ENCODE measurements at places on chromosomes 12 and 14. TPM values are rescaled to one million over a fixed set of nuclear protein-coding genes. Genes with fewer than 3 reads are reported as not detected.

The GPRC5A gene
- 2.2 TPM for polyA plus RNA-seq

The ANKS1B gene
- 1.8 TPM for polyA plus RNA-seq

The NFATC4 gene
- polyA plus RNA-seq, result 46.8 TPM

The TMED10 gene
- polyA plus RNA-seq, result 128 TPM

The KRT5 gene
- polyA plus RNA-seq, result 0.31 TPM

The PTPRB gene
- polyA plus RNA-seq, result 14.3 TPM

The MANSC1 gene
- polyA plus RNA-seq, result 10.6 TPM

The TSPAN11 gene
- polyA plus RNA-seq, result 9.0 TPM

The KRT77 gene
- polyA plus RNA-seq, result 0.61 TPM

DNA sequence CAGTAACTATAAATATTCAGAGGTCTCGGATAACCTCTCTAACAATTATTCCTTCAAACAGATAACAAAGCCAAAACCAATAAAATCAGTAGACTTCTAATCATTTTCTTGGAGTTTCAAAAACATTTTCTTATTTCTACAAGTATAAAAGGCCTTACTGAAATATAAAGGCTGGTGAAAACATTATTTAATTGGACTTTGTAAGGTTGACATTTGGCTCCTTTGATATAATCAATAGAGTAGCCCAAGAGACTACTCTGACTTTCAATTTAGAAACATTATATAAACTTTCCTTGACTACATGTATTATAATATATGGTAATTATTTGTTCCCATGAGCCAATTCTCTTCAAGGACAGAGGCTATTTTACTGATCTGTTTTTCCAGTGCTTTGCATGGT lies 68.3 kb downstream of the OSBPL8 start:
- DNase-seq, result no peak

DNA sequence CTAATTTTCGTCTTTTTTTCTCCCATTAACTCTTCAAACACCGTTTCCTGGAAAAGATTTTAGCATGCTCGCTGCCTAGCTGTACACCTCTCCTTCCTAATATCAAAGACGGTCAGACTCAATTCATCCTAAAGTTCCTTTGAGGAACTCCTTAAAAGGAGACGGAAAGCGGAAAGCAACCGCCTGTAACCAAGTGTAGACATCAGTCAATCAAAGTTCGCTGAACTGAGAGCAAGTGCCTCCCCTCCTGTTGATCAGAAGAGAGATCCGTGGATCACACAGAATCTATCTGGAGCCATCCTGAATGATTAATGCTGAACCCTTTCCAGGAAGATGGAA lies 412 bp upstream of the TEP1 start:
- DNase-seq, result peak; percentile 38

GRCh38 chr12:18439541-18439940 lies 178.2 kb downstream of the PIK3C2G start:
- DNase-seq, result no peak

DNA sequence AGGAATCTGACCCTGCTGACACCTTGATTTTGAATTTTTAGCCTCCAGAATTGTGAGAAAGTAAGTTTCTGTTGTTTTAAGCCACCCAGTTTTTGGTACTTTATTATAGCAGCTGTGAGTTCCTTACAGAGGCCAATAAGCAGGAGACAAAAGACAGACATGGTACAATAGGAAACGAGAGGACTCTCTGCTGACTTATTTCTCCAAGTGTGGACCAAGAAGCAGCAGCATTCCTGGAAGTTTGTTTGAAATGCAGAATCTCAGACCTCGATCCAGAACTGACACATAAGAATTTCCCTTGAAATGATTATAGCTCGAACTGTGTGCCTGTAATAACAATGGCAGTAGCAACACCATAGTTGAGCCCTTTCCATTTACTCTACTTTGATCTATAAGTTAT lies 31.9 kb upstream of the LUM start:
- DNase-seq, result no peak

- DNase-seq, result no peak
Measured at GRCh38 chr14:74956280-74957072, 1.1 kb upstream of the PGF start.

DNA sequence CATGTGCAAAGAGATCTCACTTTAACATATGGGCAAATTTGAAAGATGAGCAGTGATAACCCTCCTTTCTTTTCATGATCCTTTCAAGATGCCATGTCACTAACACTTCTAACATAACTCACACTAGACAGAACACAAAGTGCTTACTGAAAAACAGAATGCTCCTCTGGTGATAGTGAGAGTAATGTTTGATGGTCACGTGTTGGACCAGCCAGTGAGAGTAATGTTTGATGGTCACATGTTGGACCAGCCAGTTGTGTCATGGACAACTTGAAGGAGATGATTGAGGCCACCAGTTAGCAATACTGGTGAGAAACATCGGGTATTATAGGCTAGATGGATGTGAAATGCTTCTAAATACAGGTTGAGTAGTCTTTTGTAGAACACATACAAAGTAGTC lies 5.7 kb downstream of the NEUROD4 start:
- no peak for DNase-seq

- DNase-seq, result no peak
Measured at GRCh38 chr14:58824796-58825195, 187.0 kb downstream of the DACT1 start.

DNA sequence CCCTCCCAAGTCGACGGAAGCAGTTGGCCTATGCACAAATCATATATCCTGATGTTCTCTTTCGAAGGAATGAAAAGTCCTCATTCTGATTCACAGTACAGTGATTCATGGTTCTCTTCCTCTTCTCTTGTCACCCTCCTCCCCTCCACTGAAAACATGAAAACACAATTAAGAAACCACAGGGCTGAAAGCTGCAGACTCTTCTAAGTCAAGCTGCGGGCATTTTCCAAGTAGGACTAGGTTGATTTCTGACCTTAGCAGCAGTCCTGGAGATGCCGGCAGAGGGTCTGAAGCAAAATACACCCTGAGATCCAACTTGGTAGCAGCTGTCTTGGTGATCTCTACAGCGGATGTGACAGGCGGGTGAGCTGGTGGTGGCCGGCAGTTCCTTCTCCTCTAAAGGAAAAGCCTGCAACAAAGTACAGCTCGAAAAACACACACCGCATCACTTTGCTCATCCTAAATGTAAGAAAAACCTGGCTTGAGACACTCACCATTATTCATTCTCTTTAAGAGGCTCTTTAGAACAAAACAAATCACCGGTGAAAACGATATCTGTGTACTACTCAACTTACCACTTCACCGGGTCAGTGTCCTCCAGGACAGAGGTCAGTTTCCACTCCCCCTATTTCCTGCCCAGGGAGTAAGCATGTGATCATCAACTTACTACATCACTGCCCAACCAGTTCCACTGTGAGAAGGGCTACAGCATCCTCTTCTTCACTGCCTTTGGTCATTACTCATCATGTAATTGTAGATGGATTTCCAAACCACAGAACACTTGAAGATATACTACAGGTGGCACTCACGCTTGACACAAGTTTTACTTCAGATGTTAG lies 6.0 kb downstream of the TMCC3 start:
- peak; percentile 42 for DNase-seq

- DNase-seq, result no peak
Measured at GRCh38 chr14:56417173-56417572, 162.4 kb upstream of the TMEM260 start.

DNA sequence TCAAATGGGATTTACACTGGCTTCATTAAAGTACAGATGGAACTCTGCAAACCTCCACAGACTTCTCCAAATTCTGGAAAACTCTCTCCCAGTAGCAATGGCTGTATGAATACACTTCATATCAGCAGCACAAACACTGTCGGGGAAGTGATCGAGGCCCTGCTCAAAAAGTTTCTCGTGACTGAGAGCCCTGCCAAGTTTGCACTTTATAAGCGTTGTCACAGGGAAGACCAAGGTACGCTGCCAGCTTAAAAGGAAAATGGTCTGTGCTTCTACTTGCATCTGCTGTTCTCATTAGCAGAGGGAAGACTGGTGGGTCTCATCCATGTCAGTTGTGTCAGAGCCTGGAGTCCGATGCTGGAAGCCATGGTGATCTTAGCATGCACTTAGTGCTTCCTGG lies 71.0 kb downstream of the GNS start:
- DNase-seq, result peak; percentile 86

GRCh38 chr14:67569011-67569650 lies 30.9 kb downstream of the PIGH start:
- no peak for DNase-seq

- no peak for DNase-seq
Measured at GRCh38 chr14:88247228-88247627, 75.8 kb downstream of the KCNK10 start.

- DNase-seq, result no peak
Measured at GRCh38 chr12:49632986-49633702, 9.8 kb downstream of the PRPF40B start.

DNA sequence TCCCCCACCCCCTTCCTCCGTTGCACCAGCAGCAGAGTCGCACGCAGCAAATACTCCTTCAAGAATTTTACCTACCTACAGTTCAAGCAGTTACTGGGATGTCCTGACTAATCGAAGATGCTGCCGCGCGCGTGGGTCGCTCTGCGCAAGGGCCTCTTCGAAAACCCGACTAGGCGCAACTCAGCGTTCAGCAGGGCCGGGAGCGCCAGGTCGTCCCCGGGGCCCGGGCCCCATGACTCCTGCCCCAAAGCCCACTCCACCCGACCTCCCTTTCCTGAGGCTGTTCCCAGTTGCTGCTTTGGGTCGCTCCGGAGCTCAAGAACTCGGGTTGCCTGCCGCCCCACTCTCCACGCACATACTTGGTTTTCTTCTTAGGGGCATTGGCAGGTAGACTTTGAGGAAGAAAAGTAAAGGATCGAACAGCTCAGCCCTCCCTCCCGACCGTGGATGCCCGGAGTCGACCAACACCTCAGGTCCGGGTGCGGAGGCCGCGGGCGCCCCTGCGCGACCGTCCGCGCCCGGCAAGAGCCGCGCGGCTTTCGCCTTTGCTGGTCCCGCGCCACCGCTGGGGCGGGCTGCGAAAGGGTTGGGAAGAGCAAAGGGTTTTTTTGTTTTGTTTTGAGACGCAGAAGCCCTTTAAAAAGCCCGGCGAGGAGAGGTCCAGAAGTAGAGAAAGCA lies 1.9 kb downstream of the BMP4 start:
- DNase-seq, result peak; percentile 71

GRCh38 chr12:46230983-46231382 lies 37.9 kb downstream of the SLC38A1 start:
- DNase-seq, result no peak

GRCh38 chr12:23523339-23523738 lies 426.1 kb downstream of the SOX5 start:
- DNase-seq, result no peak

GRCh38 chr12:65560286-65560685 lies 264.0 kb upstream of the HMGA2 start:
- no peak for DNase-seq

DNA sequence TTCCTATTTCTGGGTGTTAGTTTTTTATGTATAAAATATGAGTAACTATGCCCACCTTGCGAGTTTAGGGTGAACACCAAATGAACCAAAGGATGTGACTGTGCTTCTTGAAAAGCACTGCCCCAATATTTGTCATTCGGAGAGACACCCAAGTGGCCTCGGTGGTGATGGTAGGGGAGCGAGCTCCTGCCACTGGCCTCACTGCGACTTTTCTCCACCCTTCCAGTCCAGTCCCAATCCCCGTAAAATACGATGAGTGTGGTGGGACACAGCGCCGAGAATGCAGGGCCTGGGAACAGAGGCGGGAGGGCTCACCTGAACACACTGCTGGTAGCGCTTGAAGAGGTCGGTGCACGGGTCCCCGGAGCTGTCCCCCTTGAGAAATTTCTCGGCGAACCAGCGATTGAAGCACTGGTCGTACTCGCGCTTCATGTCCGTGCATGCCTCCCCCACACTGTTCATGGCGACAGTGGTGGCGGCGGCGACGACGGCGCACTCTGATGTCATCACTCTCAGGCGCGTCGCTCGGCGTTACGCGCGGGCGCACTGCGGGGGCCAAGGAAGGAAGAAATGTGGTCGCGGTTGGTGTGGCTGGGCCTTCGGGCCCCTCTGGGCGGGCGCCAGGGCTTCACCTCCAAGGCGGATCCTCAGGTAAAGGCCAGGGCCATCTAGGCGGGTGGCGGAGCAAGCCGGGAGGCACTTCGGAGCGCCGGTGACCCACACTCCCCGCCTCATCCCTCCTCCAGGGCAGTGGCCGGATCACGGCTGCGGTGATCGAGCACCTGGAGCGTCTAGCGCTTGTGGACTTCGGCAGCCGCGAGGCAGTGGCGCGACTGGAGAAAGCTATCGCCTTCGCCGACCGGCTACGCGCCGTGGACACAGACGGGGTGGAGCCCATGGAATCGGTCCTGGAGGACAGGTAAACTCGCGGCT lies at the start of the genes GATC and TRIAP1:
TSS of gene GATC (plus strand) at position 534 of the 933 bp plus-strand sequence. CDS start at position 571, 37 bp downstream.
TSS of gene TRIAP1 (minus strand) at position 474 of the 933 bp plus-strand sequence. CDS start at position 462, 12 bp downstream.
- peak; percentile 92 for DNase-seq

DNA sequence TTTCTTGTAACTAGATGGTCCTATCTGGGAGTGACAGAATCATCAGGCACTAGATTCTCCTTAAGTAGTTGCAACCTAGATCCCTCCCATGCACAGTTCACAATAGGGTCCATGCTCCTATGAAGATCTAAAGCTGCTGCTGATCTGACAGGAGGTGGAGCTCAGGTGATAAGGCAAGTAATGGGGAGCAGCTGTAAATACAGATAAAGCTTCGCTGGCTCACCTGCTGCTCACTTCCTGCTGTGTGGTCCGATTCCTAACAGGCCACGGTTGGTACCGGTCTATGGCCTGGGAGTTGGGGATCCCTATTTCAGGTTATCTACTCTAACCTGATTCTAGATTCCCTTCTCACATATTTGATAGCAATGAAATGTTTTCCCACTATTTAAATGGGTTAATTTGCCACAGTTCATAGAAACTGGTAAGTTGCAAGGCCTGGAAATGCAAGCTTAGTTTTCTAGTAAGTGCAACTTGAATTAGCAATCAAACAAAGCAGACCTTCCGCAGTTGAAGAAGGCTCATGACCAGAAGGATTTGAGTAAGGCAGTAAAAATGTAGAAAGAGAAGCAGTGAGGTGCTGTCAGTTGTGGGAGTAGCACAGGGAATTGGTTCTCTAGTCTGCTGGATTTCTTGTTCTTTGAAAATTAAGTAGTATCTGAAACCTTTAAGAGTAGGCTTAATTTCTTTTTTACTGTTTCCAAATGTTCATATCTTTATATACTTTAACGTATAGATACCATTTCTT lies 332.3 kb downstream of the EGLN3 start:
- DNase-seq, result no peak

DNA sequence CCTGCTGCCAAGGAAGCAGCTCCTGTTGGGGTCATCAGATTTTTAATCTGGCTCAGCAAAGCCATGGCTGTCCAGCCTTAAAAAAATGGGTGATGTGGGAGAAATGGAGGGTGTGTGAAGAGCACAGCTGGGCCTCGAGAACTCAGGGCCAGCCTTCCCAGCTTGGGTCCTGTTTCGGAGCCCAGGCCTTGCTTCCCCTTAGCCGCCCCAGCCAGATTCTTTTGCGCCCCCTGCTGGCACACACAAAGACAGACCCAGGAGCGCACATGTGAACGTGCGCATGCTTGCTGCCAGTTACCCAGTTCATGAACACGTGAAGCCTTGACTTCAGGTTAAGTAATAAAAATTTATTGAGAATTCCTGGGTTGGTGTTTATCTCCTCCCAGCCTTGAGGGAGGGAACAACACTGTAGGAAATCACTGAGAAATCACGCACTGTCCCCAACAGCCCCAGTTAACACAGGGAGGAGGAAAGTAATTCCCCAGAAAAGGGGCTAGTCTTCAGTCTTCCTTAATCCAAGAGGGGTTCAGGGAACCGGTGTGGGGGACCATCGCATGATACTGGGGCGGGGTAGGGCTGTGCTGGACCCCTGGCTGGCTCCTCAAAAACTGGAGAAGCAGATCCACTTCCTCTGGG lies 5.3 kb downstream of the PHB2 start:
- DNase-seq, result peak; percentile 94

Data from muscle of leg (tissue), 16 donors.